ENCODE measurements at places on chromosomes 12 and 14.

- no peak for DNase-seq
Measured at GRCh38 chr12:5379749-5380496, 52.0 kb upstream of the NTF3 start.

GRCh38 chr12:19203013-19203412, 73.5 kb downstream of the PLEKHA5 start:
- no peak for DNase-seq

- no peak for DNase-seq
Measured at GRCh38 chr12:48961331-48961730, 4.0 kb upstream of the ARF3 start.

DNA sequence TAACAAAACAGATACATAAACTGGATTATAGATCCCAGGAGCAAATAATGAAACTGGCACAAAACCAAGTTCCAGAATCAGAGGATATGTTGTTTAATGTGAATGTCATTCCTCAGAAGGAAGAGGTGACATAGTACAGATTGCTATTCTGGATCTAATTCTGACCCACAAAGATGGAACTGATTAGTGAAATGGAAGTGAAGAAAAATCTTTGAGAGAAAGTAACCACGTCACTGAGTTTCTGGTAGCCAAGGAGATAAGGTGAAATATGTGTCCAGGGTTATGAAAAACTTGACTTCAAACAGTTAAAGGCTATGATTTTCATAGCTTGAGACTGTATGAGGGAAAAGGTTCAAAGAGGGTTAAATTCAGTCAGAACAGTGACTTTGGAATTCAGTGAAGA, 8.3 kb downstream of the OR10AD1 start:
- no peak for DNase-seq

DNA sequence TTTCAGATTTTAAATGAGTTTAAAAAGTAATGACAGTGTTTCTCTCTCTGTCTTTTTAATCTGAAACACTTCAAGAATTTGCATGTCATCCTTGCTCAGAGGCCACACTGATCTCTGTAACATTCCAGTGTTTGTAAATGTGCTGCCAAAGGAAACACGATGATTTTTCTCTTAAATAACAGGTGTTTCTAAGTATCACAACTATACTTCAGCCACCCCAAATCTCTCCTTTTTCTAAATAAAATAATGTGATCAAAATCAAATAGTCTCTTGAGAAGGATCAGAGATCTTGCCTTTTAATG, 3.3 kb upstream of the GALC start:
- DNase-seq: no peak

- peak; percentile 51 for DNase-seq
Measured at GRCh38 chr14:50001151-50001998, 108.5 kb downstream of the ARF6 start.

GRCh38 chr12:90061809-90062208, 353.2 kb upstream of the ATP2B1 start:
- no peak for DNase-seq

- DNase-seq: no peak
Measured at GRCh38 chr12:25692115-25693035, 139.3 kb upstream of the LMNTD1 start.

- no peak for DNase-seq
Measured at GRCh38 chr14:50804181-50804721, 26.7 kb downstream of the NIN start.

DNA sequence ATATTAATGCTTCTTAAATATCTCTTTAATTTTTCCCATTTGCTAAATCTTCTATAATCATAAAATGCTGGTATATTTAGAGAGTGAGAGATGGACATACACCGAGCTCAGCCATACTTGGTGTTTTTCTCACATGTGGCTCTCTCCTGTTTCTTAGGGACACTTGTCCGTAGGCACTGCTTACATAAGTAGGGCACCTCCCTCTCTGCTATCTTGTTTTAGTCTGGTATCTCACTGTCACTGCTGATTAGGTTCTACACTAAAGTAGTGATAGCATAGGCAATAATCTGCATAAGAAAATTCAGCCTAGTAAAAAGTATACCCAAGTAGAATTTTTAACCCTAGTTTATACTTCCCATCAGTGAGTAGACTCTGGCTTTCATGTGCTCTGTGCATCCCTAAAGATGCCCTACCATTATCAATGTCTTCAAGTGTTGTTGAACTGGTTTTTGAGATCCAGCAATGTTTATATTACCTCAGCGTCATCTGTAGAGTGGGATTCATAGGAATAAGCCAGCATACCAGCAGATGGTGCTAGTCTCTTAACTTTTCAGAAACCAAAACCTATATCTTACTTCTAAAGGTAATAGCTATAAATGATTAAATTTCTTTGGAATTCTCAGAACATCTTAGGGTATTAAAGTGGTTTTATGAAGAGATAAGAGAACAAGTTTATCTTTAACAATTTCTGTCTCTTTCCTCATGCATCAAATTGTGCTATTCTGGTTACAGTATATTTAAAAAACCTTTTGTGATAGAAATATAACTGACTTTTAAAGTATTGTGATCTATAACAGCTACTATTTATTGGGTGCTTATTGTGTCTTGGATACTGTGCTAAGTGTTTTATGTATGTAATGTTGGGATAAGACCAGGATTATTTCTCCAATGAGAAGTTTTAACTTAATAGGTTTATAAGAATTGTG, 32.9 kb downstream of the ARID2 start:
- no peak for DNase-seq

DNA sequence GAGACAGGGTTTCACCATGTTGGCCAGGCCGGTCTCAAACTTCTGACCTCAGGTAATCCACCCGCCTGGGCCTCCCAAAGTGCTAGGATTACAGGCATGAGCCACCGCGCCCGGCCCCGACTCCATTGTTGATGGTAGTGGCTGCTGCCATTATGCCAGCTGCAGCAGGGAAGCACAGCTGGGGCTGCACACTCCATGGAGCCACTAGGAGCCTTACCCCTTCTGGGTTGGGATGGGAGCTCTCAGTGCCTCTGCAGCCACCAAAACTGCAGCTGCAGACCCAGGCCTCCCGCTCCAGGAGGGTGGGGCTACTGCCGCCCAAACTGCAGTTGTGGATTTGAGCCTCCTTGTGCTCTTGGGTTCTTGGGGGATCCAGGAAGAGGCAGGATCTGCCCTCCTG, 25.9 kb downstream of the TCHP start:
- no peak for DNase-seq

DNA sequence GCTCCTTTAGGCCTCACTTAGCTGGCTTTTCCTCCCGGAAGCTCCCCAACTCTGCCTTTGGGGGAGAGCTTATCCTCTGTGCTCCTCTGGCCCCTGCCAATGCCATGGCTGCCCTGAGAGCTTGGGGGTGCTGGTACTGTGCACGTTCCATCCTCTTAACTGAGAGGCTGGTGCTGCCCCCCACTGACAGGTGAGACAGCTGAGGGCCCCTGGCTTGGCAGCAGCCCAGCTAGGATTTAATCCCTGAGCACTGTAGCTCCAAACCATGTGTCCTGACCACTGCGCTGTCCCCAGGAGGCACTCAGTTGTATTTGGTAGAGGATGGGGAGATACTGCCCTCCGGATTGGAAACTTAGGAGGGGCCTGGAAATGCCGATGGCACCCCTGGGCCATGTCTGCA, 46.1 kb downstream of the UBE3B start:
- no peak for DNase-seq

DNA sequence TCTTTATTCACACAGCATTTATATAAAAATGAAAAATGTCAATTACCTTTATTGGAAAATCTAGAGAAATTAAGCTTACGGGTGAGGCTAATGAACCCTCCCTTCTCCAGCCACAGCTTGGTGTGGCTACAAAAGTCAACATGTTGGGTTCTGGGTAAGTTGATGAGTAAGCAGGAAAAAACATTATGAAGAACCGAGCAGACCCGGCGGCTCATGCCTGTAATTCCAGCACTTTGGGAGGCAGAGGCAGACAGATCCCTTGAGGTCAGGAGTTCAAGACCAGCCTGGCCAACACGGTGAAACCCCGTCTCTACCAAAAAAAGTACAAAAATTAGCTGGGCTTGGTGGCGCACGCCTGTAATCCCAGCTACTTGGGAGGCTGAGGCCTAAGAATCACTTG, 10.9 kb downstream of the NAA25 start:
- no peak for DNase-seq

DNA sequence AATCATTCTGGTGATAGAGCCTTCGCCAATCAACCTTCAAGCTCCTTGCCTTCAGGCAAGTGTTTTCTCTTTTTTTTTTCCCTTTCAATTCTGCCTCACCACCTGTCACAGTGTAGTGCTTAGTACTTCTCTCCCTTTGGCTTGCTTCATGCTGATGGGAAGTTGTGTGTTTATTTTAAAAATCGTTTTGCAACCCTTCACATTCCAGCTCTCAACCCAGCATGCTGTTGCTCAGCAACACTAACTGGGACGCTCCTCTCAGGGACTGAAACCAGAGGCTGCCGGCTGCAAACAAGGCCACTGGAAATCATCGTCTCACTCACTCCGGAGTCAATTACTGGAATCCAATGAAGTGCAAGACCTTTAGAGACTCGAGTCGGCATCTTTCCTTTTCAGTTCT, 342.7 kb downstream of the PRKD1 start:
- DNase-seq: no peak

DNA sequence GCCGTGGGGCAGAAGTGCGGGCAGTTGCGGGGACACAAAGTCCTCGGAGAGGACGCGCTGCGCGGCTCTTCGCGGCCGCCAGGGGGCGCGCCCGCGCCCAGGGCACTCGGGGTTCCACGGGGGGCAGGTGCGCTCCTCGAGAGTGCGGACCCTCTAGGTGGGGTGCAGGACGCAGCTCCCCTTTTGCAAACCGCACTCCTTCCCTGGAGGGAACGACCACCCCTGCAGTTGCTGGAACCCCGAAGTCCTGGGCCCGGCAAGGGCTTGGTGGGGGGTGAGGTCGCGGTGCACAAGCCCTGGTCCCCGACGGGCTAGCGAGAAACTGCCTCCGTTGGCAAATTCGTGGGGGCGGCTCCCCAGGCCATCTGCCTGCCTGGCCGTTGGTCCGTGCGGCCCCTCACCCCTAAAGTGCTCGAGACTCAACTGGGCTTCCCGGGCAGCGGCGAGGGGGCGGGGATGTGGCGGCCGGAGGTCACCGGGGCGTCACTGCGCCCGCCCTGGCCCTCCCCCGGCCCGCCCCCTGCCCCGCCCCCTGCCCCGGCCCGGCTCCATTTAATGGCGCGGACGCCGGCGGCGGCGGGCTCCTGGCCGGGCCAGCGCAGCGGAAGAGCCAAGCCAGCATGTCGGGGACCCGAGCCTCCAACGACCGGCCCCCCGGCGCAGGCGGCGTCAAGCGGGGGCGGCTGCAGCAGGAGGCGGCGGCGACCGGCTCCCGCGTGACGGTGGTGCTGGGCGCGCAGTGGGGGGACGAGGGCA, at the start of gene ADSS1:
Gene ADSS1, plus strand, starts transcription at position 579 of the 756 bp plus-strand sequence. Its CDS starts 42 bp downstream, at position 621.
- DNase-seq: peak; percentile 32

DNA sequence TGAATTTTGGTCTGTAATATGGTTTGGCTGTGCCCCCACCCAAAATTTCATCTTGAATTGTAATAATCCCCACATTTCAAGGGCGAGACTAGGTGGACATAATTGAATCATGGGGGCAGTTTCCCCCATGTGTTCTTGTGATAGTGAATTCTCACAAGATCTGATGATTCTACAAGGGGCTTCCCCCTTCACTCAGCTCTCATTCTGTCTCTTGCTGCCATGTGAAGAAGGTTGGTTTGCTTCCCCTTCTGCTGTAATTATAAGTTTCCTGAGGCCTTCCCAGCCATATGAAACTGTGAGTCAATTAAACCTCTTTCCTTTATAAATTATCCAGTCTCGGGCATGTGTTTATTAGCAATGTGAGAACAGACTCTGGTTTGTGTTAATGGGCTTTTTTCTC, 5.9 kb downstream of the LRRC9 start:
- DNase-seq: no peak

- no peak for DNase-seq
Measured at GRCh38 chr14:52333823-52334657, 19.9 kb downstream of the PTGER2 start.

DNA sequence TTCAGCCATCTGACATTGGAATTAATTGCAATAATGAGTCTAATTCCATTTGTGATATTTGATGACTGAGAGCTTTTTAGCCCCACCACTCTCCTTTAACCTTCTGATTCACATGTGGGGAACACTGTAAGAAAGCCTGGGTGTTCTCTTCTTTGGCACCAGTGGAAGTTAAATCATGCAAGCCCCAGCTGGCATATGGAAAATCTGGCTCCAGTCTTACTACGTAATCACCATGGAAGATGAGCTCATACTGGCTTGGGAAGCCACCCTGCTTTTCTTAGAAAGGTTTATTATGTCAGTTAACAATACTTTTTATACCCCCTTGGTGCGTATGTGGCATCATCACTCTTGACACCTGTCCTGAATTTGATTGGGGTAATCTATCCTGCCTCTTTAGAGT, 479.3 kb downstream of the SLC16A7 start:
- no peak for DNase-seq

GRCh38 chr12:68800294-68800693, 7.7 kb upstream of the MDM2 start:
- no peak for DNase-seq

DNA sequence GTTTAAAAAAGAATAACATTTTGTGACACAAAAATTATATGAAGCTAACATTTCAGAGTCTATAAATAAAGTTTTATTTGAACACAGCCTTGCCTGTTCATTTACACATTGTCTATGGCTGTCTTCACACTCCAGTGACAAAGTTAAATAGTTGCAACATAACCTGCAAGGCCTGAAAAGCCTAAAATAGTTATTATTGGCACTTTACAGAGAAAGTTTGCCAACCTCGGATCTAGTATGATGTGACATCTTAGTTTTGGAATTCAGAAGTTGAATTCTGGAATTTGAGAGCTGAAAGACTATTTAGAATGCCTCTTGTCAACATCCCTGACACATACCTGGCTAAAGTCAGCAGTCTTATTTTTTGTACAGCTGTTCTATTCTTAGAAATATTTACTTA, 68.3 kb downstream of the DYRK2 start:
- DNase-seq: no peak

DNA sequence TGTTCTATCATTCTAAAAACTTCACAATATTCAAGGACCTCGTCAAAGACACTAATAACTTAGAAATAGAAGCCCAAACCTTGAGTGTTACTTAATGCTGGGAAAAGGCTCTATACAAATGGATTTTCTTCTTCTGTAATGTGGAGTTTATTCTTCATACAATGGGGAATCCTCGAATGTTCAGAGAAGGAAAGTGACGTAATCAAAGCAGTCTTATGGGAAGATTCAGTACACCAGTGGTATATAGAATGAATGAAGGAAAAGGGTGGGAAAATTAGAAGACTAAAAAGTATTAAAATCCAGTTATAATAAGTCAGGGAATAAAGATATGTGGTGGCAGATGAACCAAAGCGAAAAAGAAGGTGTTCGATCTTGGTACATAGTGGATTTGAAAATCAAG, 106.5 kb downstream of the PLCZ1 start:
- DNase-seq: no peak

GRCh38 chr14:53156238-53156637, 3.1 kb upstream of the DDHD1 start:
- no peak for DNase-seq

- DNase-seq: no peak
Measured at GRCh38 chr14:103626146-103626850, 2.7 kb upstream of the KLC1 start.

GRCh38 chr14:52370406-52370935, 56.4 kb downstream of the PTGER2 start:
- no peak for DNase-seq

- DNase-seq: no peak
Measured at GRCh38 chr12:121750507-121750955, 38.0 kb downstream of the TMEM120B start.
